ENCODE measurements at places on chromosomes 3 and 15.

DNA sequence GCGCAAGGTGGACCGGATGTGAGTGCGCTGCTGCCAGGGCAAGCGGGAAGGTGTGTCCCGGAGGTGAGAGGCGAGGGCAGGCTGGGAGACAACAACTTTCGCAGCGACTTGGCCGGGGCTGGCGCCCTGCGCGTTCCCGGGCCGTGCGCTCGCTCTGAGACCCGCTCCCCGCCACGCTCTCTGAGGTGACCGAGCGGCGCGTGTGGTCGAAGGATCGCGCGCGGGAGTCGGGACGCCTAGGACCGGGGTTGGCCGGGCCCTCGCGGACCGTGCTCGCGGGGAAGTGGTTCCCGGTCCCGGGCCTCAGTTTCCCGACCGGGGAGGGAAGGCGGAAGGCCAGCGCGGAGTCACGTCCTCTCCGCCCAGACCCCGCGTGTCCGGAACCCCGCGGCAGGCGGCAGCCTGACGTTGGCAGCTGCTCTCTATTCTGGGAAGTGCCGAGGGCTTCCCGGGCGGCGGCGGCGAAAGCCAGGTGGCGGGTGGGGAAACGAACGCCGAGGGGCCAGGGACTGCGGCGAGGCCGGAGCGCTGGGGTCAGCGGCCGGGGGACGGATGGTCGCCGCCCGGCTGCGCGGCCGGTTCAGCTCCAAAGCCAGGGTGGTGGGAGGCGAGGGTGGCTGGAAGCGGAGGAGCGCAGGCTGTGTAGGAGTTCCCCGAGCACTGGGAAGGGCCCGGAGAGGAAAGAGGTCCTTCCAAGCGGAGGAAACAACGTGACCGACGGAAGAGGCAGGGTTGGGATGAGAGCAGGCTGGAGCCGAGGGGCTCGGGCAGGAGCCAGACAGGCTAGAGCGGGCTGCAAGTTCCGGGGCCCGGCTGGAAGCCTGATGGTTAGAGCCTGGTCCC is 1.0 kb upstream of the IGF2BP2 start:
- DNase-seq: no peak
- H3K36me3 ChIP-seq: no peaks in the 10 kb centered on the region
- no peaks in the 10 kb centered on the region for H3K4me1 ChIP-seq

GRCh38 chr3:112560307-112560706 is 1.5 kb downstream of the ATG3 start:
- H3K27me3 ChIP-seq: no peaks in the 10 kb centered on the region
- H3K27ac ChIP-seq: peak overlapping the region; percentile 92
- peaks cover 4% of the 10 kb centered on the region for H3K4me1 ChIP-seq

DNA sequence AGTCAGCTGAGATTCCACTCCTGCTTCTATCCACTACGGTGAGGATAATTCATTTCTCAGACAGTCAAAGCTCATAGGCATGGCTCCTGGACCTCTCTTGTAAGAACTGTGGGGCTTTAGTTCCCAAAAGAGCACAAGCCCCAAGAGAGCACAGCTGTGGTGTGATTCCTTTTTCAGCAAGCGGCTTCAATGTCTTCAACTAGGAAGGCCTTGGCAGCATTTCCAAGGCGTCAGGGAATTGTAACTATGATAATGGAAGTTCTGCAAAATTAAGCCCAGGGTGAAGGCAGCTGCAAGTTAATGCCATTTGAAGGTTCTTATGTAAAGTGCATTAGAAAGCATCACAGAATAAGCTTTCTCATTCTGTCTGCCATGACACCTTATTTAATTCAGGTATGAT is 657.1 kb downstream of the GRM7 start:
- no peaks in the 10 kb centered on the region for H3K4me1 ChIP-seq
- no peak for DNase-seq
- H3K36me3 ChIP-seq: no peaks in the 10 kb centered on the region
- no peak overlapping the region for H3K27ac ChIP-seq
- H3K4me3 ChIP-seq: no peak overlapping the region
- H3K27me3 ChIP-seq: no peaks in the 10 kb centered on the region

DNA sequence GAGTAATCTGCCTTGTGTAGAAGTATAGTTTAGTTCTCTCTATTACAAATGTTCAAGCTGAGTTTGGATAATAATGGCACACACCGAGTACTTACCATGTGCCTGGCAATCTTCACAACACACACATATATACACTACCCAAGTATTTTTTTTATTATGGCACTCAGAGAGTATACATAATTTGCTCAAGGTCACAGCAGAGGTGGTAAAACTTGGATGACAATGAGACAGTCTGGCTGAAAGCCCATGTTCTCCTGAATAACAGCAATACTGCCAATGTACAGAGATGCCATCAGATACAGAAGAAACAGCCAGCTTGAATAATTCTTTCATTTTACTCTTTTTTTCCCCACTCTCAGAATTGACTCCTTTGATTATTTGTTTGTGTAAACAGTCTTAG is 460.0 kb downstream of the CNTN6 start:
- H3K4me1 ChIP-seq: no peaks in the 10 kb centered on the region
- H3K4me3 ChIP-seq: no peak overlapping the region
- DNase-seq: no peak

DNA sequence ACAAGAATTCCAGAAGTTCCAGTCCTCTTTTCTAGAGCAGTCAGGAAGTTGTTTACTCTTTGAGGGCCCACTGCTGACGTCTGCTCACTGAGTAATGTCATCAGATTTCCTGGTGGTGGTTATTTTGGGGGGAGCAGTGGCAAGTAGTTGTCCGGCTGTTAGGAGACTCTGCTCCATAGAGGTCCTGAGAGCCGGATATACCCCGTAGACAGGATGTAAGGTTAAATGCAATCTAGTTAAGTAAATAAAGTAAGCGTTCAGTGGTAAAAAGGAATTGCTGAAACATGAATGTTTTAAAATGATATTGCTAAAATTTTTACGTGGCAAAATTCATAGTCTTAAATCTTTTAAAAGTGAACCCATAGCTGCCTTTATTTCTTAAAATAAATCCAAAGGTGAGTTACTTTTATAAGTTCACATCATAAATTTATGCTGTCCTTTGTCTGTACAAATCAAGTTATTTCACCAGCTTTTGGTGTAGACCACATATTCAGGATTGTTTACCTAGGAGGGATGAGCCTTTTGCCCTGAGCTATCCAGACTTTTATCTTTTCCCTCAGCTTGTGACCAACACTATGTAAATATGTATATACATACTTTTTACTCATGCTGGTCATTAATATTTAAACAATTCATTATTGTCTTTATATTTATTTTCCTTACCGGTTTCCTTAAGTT is 65.8 kb downstream of the PDE8A start:
- H3K27me3 ChIP-seq: no peaks in the 10 kb centered on the region
- no peak for DNase-seq
- no peak overlapping the region for H3K4me3 ChIP-seq
- H3K4me1 ChIP-seq: no peaks in the 10 kb centered on the region
- H3K36me3 ChIP-seq: no peaks in the 10 kb centered on the region

DNA sequence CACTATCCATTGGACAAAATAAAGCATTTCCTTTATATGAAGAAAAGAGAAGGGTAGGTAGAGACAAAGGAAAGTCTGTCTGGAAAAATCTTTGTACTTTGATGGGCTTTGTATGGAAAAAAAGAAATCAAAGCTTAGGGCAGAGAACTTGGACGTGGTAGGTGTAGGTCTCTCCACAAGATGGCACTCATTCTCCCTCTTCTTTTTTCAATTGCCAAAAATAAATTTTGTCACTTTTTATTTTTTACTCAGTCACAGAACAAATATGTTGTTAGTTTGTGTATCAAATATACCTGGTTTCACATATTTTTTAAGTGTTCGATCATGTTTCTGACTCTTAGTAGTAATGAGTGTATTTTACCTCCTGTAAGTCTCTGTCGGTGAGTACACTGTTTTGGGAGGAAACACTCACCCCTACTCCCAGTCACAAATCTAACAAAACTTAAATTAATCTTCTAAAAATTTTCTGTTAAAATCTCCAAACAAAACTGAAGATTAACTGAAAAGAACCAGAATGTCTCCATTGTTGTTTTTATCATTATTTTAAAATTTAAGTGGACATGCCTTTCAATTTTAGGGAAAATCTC is 415.8 kb upstream of the GOLIM4 start:
- H3K27me3 ChIP-seq: no peaks in the 10 kb centered on the region
- H3K27ac ChIP-seq: no peak overlapping the region
- no peaks in the 10 kb centered on the region for H3K36me3 ChIP-seq

- H3K36me3 ChIP-seq: 0 out of 2 replicates have a peak, but pooled peaks cover 1% of the 10 kb centered on the region
- H3K27ac ChIP-seq: peak overlapping the region; percentile 61
- no peak for DNase-seq
- no peak overlapping the region for H3K4me3 ChIP-seq
- H3K4me1 ChIP-seq: peaks cover 14% of the 10 kb centered on the region
- no peaks in the 10 kb centered on the region for H3K27me3 ChIP-seq
Observed at GRCh38 chr3:37162501-37163245, 11.7 kb downstream of the LRRFIP2 start.

DNA sequence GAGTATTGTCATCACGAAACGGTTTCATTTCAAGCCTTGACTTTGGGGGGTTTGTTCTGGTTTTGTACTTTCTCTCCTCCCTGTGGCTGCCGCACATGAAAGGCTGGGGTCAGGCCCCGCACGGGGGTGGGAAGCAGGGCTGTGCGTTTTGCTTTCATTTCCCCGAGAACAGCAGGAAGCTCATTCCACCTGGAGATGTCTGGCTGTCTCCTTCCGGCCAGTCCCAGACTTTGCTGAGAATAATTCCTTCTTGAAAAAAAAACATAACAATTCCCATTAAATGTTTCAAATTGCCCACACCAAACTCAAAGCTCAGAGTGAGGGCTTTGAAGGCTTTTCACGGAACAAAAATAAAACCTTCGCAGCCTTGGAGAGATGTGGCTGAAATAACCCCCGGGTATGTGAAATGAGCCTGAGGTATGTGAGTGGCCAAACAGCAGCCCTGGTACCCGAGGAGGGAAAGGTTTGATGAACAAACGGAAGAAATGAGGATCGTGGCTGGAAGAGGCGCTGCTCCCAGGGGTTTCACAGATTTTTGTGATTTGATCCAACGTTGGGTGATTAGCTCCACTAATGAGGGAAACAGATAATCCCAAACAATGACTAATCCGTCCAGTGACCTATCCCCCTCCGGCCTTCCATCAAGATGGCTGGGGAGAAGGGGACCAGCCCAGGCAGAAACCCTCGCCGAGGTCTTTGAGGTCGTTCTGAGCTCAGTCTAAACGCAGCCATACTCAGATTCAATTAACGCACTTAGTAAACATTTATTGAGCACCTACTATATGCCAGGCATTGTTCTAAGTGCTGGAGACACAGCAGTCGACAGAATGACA is 126.9 kb upstream of the MEF2A start:
- peaks cover 1% of the 10 kb centered on the region for H3K27me3 ChIP-seq
- no peaks in the 10 kb centered on the region for H3K36me3 ChIP-seq
- H3K4me1 ChIP-seq: peaks cover 14% of the 10 kb centered on the region
- H3K4me3 ChIP-seq: no peak overlapping the region

- no peak for DNase-seq
- H3K36me3 ChIP-seq: no peaks in the 10 kb centered on the region
- no peak overlapping the region for H3K4me3 ChIP-seq
- peaks cover 28% of the 10 kb centered on the region for H3K4me1 ChIP-seq
- no peaks in the 10 kb centered on the region for H3K27me3 ChIP-seq
Observed at GRCh38 chr3:57791245-57791644, 35.1 kb downstream of the SLMAP start.

DNA sequence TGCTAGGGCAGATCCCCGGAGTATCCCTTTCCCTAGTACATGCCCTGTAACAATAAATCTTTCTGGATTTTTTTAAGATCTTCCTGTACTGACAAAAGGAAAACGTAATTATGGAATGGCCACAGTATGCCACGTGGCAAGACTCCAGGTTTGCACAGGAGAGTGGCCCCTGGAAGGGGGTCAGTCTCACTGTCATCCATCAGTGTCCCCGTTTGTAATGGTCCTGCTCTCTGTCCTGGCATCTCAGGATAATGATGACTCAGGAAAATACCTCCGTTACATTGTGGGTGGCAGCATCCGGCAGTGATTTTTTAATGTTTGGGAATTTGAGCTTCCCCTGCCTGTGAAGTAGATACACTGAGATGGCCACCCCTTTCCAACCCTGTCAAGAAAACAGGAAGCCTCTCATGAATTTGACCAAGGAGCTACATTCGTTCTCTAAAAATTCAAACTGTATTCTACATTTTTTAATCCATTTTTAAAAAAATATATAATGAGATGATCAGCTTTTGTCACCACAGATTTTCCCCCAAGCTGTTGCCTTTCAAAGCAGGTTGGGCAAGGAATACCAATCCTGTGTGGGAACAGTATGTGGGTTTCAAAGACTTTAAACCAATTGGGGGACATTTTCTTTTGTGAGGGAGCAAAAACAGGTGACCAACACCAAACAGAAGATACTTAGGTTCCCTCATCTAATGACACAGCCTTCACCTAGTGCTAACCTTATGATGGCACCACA is 110.4 kb downstream of the C3orf70 start:
- H3K27me3 ChIP-seq: no peaks in the 10 kb centered on the region
- DNase-seq: no peak
- no peaks in the 10 kb centered on the region for H3K36me3 ChIP-seq
- no peaks in the 10 kb centered on the region for H3K4me1 ChIP-seq
- no peak overlapping the region for H3K4me3 ChIP-seq
- H3K27ac ChIP-seq: no peak overlapping the region

GRCh38 chr15:69046781-69047180 is 32.3 kb downstream of the NOX5 start:
- no peak overlapping the region for H3K27ac ChIP-seq
- H3K27me3 ChIP-seq: no peaks in the 10 kb centered on the region
- no peaks in the 10 kb centered on the region for H3K4me1 ChIP-seq
- H3K4me3 ChIP-seq: no peak overlapping the region
- H3K36me3 ChIP-seq: no peaks in the 10 kb centered on the region

DNA sequence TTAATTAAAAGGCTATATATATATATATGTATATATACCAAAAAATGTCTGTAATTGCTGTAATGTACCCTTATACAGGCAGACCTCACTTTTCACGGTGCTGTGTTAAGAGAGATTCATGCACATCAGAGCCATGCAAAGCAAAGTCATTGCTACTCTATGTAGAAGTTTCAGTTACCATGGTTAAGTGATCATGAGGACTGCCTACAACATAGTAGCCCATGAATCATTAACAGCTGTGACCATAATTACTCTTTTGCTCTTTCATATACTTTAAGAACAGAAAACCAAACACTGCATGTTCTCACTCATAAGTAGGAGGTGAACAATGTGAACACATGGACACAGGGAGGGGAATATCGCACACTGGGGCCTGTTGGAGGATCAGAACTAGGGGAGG is 225.3 kb upstream of the EPHA3 start:
- peak; percentile 0 for DNase-seq
- no peak overlapping the region for H3K4me3 ChIP-seq
- no peaks in the 10 kb centered on the region for H3K36me3 ChIP-seq
- H3K27ac ChIP-seq: no peak overlapping the region

DNA sequence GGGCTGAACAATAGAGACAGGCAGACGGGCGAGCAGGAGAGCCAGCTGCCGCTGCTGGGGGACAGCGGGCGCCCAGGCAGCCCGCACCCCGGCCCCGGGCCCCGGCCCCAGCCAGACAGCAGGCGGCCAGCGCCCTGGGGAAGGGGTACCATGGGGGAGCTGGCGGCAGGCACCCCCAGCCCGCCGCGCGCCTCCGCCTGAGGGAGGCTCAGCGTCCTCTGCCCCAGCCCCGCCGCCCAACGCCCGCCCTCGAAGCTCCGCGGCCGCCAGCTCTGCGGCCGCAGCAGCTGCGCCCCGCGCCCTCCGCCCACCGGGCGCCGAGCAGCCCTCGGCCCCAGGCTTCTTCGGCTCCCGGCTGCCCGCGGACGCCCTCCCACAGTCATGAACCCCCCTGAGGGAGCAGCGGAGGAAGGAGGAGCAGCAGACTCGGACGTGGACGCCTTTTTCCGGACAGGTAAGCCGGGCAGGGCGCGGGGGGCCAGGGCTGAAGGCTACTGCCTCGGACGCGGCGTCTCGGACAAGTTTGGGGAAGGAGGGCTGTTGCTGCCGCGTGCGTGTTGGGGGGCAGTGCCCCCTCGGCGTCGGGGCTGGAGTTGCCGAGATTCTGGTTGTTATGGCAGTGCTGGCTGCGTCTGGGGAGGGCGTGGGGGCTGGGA is 41.6 kb upstream of the ROPN1 start:
- no peak for DNase-seq
- H3K36me3 ChIP-seq: no peaks in the 10 kb centered on the region
- peaks cover 6% of the 10 kb centered on the region for H3K27me3 ChIP-seq

Data from GM12878 (cell line).